ENCODE measurements at places on chromosomes 6 and 20. TPM values are rescaled to one million over a fixed set of nuclear protein-coding genes. Genes with fewer than 3 reads are reported as not detected.

Gene COL21A1
- total RNA-seq: 3.1 TPM

DNA sequence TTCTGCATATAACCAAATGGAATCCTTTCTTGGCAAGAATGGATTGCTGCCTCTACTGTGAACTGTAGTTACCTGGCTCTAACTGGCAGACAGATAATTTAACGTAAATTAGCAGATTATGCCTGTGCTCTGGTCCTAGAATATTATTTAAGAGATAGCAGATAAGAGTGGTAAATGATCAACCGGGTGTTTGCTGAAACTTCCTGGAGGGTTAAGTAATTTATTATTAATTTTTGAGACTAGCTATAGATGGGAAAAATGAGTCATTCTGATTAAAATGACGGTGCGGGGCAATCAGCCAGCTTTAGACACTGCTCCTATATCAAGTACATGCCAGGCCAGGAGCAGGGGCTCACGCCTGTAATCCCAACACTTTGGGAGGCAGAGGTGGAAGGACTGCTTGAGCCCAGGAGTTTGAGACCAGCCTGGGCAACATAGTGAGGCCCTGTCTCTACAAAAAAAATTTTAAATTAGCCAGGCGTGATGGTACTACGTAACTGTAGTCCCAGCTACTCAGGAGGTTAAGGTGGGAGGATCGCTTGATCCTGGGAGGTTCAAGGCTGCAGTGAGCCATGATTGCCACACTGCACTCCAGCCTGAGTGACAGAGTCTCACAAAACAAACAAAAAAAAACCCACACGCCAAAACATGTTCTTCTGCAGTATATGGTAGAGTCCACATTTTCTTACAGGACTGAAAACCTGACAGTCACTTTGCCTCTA lies 22.6 kb downstream of the B4GALT5 start:
- peaks cover 3% of the 10 kb centered on the region for H3K4me1 ChIP-seq
- DNase-seq: no peak
- H3K36me3 ChIP-seq: no peaks in the 10 kb centered on the region
- peak overlapping the region; percentile 34 for H3K27ac ChIP-seq

GRCh38 chr6:135567375-135568083 lies 70.0 kb upstream of the AHI1 start:
- H3K27me3 ChIP-seq: no peaks in the 10 kb centered on the region
- no peak for DNase-seq
- no peak overlapping the region for H3K27ac ChIP-seq
- no peaks in the 10 kb centered on the region for H3K4me1 ChIP-seq

DNA sequence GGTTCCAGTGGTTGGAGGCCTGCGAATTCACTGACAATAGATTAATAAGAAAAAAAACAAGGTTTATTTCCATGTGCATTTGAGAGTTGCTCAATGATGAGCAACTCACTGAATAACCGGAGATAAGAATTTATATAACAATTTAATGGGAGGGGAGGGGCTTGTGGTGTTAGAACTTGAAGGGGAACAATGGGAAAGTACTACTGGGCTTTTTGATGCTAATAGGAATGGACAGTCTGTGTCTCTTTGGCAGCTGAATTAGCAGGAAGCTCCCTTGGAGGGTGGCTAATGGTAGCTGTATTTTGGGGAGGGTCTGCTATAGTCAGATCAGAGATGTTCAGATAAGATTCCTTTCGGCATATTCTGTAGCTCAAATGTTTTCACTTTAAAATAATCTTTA lies 62.4 kb upstream of the GMDS start:
- no peaks in the 10 kb centered on the region for H3K36me3 ChIP-seq
- no peak overlapping the region for H3K27ac ChIP-seq
- DNase-seq: no peak
- H3K4me1 ChIP-seq: no peaks in the 10 kb centered on the region
- no peaks in the 10 kb centered on the region for H3K27me3 ChIP-seq

DNA sequence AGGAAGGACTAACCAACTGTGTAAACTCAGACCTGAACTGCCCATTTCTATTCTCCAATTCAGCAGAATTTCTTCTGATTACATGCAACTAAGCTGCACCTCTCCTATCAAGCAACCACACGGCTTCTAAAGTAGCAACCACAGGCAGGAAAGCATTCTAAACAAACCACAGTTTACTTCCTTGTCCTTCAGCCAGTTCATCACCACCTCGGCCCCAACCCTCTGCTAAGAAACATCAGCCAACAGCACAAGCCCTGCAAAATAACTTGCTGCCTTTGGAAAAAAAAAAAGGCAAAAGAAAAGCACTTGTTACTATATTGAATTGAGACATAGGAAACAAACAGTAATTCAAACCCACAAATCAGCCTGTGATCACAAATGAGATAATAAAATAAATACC lies 140.3 kb downstream of the NFATC2 start:
- no peak overlapping the region for H3K27ac ChIP-seq
- H3K36me3 ChIP-seq: no peaks in the 10 kb centered on the region
- H3K27me3 ChIP-seq: no peaks in the 10 kb centered on the region
- no peak overlapping the region for H3K4me3 ChIP-seq

DNA sequence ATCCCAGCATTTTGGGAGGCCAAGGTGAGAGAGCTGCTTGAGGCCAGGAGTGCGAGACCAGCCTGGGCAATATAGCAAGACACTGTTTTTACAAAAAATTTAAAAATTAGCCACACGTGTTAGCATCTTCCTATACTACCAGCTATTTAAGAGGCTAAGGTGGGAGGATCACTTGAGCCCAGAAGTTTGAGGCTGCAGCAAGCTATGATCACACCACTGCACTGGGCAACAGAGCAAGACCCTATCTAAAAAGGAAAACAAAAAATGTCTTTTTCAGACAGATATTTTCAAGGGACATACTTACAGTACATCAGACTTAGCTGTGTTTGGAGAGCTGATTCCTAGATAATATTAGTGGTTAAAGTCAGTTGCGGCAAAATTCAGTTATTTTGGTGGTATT lies 72.9 kb upstream of the XRN2 start:
- no peak for DNase-seq
- peaks cover 13% of the 10 kb centered on the region for H3K36me3 ChIP-seq
- no peak overlapping the region for H3K27ac ChIP-seq
- no peaks in the 10 kb centered on the region for H3K4me1 ChIP-seq
- H3K4me3 ChIP-seq: no peak overlapping the region

- H3K36me3 ChIP-seq: no peaks in the 10 kb centered on the region
- DNase-seq: peak; percentile 74
- no peak overlapping the region for H3K4me3 ChIP-seq
These were observed 291.8 kb downstream of the BMP7 start for GRCh38 chr20:56974499-56975250.

GRCh38 chr6:170360476-170360875 lies 53.9 kb downstream of the FAM120B start:
- DNase-seq: no peak
- H3K4me3 ChIP-seq: no peak overlapping the region
- no peaks in the 10 kb centered on the region for H3K4me1 ChIP-seq
- H3K36me3 ChIP-seq: peaks cover 27% of the 10 kb centered on the region

- DNase-seq: no peak
- H3K27me3 ChIP-seq: peaks cover 6% of the 10 kb centered on the region
- H3K4me1 ChIP-seq: peaks cover 4% of the 10 kb centered on the region
- H3K4me3 ChIP-seq: no peak overlapping the region
These were observed 1.4 kb upstream of the RAET1G start for GRCh38 chr6:149924206-149924932.

GRCh38 chr6:25263657-25264056 lies 15.5 kb upstream of the CARMIL1 start:
- no peak overlapping the region for H3K27ac ChIP-seq
- H3K36me3 ChIP-seq: no peaks in the 10 kb centered on the region
- no peak overlapping the region for H3K4me3 ChIP-seq
- DNase-seq: no peak
- no peaks in the 10 kb centered on the region for H3K27me3 ChIP-seq

DNA sequence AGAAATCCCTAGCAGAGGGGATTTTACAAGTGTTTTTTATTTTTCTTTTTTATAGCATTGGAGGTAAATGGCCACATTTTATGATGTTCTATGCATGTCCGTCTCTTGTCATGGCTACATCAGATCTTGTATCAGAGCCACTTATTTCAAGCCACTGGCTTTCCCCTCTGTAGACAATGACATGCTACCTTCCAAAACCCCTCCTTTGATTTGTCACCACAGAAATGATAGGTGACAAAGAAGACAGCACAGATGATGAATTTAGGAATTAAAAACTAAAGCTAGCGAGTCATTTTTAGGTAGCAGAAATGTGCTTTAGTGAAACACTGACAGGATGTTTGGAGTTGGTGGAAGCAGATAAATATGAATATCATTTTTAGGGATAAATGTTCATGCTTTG lies 20.8 kb downstream of the PLCB1 start:
- no peaks in the 10 kb centered on the region for H3K4me1 ChIP-seq
- no peak overlapping the region for H3K4me3 ChIP-seq
- no peaks in the 10 kb centered on the region for H3K27me3 ChIP-seq
- no peak overlapping the region for H3K27ac ChIP-seq

- H3K4me3 ChIP-seq: no peak overlapping the region
- H3K36me3 ChIP-seq: no peaks in the 10 kb centered on the region
- DNase-seq: no peak
- no peaks in the 10 kb centered on the region for H3K27me3 ChIP-seq
These were observed 6.7 kb downstream of the MCUR1 start for GRCh38 chr6:13807696-13808095.

GRCh38 chr6:88298066-88298845 lies 132.1 kb upstream of the CNR1 start:
- no peak overlapping the region for H3K27ac ChIP-seq
- no peaks in the 10 kb centered on the region for H3K27me3 ChIP-seq
- DNase-seq: no peak
- H3K36me3 ChIP-seq: no peaks in the 10 kb centered on the region
- H3K4me3 ChIP-seq: no peak overlapping the region

DNA sequence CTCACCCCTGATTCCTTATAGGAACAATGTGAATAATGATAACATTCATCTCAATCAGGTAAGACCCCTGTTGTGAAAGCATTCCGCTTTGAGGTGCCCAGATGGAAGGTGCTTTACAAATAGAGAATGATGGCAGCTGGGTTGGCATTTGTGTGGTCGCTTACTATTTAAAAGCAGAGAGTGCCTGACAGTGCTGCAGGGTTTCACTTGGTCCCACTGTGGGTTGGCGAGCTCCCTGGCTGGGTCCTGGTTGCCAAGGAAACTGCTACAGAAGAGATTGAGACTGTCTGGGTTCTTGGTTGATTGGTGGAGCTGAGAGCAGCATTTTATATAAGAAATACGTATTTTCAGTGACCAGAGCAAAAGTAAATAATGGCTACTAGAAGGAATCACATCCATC lies 207.2 kb upstream of the KCNQ5 start:
- no peaks in the 10 kb centered on the region for H3K36me3 ChIP-seq
- no peaks in the 10 kb centered on the region for H3K27me3 ChIP-seq
- DNase-seq: no peak
- no peak overlapping the region for H3K27ac ChIP-seq
- H3K4me3 ChIP-seq: no peak overlapping the region

DNA sequence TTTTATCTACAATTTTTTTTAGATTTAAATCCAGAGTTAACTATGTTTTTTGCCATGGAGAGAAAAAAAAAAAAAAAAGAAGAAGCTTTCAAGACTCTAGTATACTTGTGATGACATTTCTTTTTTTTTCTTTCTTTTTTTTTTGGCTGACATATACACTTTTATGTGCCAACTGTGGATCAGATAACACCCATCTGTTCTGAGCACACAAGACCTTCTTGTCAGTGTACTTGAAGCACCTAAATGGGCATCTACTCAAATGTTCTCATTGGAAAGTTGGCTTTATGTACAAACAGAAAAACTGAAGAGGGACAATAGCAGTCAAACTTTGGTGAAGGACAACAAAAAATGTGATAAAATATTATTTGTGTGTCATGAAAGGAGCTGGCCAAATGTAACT lies 904.5 kb downstream of the GRIK2 start:
- H3K27me3 ChIP-seq: no peaks in the 10 kb centered on the region
- H3K4me1 ChIP-seq: no peaks in the 10 kb centered on the region
- H3K4me3 ChIP-seq: no peak overlapping the region
- DNase-seq: no peak
- no peak overlapping the region for H3K27ac ChIP-seq

DNA sequence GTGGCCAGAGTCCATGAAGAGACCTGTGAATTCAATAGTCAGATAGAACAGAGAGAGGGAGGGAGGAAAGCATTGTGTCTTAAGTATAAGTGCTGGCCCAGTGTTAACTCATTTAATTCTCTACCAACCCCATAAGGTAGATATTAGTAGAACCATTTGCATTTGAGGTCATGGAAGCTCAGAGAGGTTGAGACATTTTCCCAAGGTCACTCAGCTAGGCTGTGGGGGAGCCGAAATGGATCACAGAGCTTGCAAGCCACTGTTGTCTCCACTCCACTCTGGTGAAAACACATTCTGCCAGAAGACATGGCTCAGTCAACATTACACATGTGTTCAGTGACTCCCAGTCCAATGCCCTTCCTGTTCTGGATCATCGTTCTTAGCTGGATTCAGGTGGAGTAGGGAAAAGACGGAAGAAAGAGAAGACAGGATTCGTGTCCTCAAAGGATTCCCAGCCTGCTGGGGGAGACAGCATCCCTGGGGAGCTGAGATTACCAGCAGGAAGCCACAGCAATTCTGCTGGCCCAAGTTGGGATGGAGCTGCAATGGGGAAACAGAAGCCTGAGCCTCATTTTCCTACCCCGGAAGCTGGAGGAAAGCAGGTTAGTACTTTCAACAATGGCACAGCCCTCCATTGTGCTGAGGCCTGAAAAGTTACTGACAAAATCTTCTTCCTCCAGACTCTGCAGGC lies 27.0 kb upstream of the MDGA1 start:
- H3K27me3 ChIP-seq: no peaks in the 10 kb centered on the region
- H3K36me3 ChIP-seq: no peaks in the 10 kb centered on the region
- DNase-seq: no peak
- peaks cover 7% of the 10 kb centered on the region for H3K4me1 ChIP-seq
- H3K27ac ChIP-seq: no peak overlapping the region

Measured in kidney (tissue), 22 donors.